ENCODE measurements at places on chromosomes 1 and 21. TPM values are rescaled to one million over a fixed set of nuclear protein-coding genes. Genes with fewer than 3 reads are reported as not detected.

RBBP5 gene
- 7.9 TPM for polyA plus RNA-seq

SAMSN1 gene
- 11.3 TPM for polyA plus RNA-seq

CRABP2 gene
- 25.3 TPM for polyA plus RNA-seq

DNA sequence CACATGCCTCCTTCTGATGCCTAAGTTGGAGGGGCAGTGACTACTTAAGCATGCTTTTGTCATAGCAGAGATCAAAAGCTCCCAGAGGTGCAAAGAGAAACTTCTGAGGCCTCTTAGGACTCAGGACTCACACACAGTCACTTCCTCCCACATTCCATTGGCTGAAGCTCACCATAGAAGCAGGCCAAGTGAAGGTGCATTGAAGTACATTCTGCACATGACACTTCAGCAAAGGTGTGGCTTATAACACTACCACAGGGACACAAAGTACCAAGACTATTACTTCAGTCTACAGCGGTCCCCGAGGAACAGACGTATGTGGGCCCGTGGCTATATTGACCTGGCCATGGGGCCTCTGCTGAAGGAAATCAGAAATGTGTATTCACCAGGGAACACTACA, 2.5 kb upstream of the POGK start:
- no peak for DNase-seq

DNA sequence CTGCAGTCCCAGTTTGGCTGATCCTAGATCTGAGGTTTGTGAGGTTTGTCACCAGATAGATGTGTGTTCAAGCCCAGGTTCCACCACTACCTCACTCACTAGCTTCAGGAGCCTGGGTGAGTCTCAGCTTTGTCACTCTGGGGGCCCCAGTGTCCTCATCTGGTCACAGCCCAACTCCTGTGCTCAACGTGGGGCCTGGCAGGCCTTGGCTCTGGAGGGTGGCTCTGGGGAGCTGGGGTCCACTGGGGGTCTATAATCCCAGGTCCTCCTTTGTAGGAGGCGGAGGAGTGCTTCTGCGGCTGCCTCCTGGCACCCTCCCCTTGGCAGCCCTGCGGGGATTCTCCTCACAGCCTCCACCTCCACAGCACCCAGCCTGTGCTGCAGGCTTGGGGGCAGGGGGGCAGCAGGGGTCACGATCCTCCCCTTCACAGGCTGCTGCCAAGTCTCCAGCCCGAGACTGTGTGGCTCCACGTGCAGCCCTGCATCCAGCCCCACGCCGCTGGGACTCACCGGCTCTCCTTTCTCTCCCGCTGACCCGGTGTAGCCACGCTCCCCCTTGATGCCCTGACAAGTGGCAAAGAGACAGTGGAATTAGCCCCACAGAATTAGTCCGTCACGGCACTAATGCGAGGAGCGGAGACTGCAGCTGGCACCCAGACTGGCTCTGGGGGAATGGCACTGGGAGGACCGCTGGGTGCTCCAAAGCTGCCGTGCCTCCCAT, 22.5 kb upstream of the PEF1 start:
- DNase-seq, result no peak

DNA sequence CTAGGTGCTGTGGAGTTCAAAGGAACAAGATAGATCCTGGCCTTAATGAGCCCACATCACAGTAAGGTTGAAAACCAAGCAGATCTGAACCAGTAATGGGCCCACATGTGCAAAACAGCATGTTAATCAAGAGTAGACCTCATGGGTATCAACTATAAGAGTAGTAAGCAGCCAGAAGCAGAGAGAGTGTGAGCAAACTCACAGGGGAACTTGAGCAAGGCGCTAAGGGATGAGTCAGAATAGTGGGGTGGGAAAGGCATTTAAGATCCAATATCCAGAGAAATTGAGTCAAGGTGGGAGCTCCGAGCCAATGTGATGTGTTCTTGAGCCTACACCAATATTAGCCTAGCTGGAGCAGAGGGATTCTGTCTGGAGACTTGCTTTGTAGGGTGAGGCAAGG, 52.4 kb upstream of the GJA5 start:
- DNase-seq, result no peak

- DNase-seq, result no peak
Measured at GRCh38 chr1:22222723-22223122, 79.8 kb upstream of the WNT4 start.

DNA sequence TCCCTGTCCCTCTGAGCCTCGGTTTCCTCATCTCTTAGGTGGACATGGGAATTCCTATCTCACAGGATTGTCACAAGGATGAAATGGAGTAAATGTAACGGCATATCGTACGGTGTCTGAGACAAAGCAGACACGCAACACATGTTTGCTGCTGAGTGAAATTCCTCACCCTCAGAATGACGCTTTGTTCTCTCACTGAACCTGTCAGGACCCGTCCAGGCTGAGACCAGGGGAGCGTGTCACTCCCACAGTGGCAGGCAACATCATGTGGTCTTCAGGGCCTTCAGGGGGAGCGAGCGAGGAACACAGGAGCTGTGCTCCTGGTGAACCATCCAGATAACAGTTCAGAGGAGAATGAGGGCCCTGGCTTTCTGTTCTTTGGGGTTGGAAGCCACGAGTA, 74.2 kb downstream of the TOMM20 start:
- no peak for DNase-seq
